T-helper 22 cell (primary cell): ENCODE measurements at places on chromosomes 7 and 10.

DNA sequence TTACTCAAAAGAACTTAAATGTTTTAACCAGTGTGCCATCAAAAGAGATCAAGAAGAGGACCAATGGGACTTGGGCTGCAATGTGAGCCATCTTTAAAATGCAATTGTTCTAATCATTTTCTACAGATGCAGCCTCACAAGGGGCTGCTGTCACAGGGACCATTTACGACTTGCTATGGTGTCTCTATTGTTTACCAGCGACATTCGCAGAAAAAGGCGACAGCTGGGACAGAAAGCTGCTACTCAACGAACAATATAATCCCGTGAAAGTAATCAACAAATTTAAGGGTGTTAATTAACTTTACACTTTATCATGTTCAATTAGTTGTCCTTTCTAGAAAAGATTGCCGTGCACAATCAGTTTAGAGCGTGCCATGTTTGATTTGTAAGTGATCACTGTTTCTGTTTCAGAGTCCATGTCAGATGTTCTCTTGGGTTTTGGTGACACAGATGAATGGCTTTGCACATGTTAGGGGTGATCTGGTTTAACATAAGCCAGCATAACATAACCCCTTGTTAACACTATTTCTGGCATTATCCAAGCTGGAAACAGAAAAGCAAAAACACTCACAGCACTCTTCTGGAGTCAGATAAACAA is 110.8 kb downstream of the HIBADH start:
- DNase-seq, result no peak

- DNase-seq, result peak; percentile 7
Observed at GRCh38 chr10:14185316-14186045, 145.2 kb downstream of the FRMD4A start.

- DNase-seq, result no peak
Observed at GRCh38 chr7:78124216-78124615, 325.6 kb downstream of the PHTF2 start.

GRCh38 chr10:24384954-24385353 is 176.0 kb downstream of the KIAA1217 start:
- DNase-seq, result no peak

GRCh38 chr7:142954680-142955268 is 7.4 kb downstream of the KEL start:
- DNase-seq, result no peak

GRCh38 chr10:99765672-99766301 is 16.7 kb upstream of the ABCC2 start:
- no peak for DNase-seq

DNA sequence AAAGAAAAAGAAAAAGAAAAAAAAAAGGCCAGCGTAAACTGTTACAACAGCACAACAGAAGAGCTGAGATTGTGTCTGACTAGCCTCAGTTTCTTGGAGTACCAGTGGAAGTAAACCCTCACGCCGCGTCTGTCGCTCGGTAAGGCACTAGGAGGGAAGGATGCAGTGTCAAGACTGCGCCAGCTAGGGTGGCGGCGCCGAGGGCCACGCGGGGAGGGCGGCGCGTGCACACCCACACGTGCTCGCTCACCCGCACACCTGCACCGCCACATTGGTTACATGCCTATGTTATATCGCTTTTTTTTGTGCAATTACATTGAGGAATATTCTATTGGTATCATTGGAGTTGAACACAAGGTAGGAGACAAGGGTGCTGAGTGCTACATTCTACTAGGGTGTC is 48.2 kb downstream of the CLEC2L start:
- DNase-seq, result no peak

GRCh38 chr10:18505456-18506118 is 145.8 kb downstream of the NSUN6 start:
- DNase-seq, result no peak

DNA sequence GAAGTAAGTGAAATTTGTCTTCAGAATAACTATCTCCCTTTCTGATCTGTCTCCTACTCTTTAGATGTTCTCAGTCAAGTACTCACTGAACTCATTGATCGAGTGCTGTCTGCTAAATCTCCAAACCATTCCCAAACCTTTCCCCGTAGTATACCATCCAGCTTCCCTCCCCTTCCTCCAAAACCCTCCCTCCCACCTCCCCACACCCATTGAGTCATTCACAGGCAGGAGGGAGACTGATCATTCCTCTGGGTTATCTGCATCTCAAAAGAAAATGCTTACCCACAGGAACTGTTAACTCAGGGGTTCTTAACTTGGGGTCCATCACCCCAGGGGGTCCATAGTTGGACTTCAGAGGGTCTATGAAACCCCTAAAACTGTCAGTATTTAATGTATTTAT is 37.4 kb downstream of the GOT1 start:
- no peak for DNase-seq

DNA sequence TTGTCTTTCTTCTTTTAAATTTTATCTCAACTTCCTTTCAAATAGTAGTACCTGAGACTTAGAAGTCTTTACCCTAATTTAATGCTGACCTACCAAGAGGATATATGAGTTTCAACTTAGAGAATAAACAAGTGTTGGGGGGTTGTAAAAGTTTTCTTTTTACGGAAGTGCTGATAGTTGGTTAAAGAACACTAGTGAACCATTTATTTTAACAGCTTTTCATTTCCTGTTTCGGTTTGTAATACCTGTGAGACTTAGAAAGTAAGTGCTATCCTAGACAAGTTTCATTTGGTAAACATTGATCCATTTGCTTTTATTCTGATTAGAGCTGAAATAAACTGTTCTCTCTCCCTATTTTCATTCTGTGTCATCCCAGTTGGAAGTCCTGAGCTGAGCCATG is 683.1 kb upstream of the SORCS1 start:
- no peak for DNase-seq

DNA sequence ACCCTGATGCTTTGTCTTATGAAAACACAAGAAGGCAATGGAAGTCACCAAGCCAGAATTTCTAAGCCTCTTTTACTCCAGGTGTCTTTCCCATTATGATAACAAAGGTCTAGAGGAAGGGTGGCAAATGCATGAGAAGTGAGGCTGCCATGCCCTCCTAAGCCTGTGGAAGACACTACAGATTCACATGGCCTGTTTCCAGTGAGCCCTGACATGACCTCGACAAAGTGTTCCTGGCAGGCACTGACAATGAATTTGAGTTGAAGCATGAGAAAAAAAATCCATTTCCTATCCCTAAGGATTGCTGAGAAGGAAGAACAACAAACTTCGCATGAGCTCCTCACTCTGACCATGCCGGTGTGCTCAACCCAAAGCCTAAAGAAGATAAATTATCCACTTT is 268.0 kb downstream of the HTR7 start:
- DNase-seq, result no peak

DNA sequence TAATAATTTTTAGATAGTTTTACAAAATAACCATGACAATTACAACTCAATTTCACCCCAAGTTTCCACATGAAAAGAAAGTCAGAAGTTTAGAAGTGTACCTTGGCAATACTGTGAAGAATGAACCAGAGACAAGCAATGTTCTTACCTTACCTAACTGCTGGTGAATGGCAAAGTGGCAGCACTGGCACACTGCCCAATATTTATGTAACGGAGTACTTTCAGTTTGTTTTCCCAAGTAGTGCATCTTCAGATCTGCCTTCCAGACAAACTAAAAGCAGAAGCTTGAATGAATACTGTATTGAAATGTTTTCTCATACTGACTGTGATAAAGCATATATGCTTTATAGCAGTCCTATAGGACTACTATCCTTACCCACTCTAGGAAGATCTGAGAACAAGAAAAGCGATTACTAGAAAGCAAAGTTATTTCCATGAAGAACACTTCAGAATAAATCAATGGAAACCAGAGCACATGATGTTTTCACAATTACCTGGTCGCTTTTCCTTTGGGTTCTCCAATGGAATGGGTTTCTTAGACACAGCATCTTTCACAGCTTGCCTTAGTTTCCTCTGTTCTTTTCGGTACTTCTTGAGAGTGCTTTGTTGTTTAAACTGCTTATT is 1.5 kb downstream of the NOC3L start:
- no peak for DNase-seq

DNA sequence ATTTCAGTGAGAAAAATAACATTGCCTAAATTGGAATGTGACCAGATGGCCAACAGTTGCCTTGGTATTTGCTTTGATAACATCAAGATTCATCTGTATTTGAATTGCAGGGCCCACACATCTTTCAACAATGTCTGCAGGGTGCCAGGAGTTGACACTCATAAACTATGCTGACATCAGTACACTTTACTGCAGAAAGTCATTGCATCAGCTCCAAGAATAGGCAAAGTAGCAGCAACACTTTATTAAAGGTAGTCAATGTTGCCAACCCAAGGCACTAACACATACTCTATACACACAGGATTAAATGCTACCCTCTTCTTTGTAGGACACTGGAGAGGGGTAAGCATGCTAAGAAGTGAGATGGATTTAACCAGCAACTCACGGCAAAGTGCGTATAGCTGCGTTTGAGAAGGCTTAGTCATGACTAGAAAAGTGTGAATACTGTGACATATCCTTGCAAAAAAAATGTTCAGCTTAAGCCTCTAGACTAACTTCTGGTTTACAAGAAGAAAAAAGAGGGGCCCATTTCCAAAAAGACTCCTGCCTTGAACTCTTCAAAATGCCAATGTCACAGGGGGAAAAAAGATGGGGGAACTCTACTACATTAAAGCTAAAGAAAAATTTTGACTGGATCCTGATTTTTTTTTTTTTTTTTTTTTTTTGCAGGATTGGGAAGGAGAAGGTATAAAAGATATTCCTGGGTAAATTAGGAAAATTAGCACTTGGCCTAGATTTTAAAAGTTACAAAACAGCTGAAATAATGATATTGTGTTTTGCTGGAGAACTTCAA is 2.2 kb downstream of the BBIP1 start:
- no peak for DNase-seq

DNA sequence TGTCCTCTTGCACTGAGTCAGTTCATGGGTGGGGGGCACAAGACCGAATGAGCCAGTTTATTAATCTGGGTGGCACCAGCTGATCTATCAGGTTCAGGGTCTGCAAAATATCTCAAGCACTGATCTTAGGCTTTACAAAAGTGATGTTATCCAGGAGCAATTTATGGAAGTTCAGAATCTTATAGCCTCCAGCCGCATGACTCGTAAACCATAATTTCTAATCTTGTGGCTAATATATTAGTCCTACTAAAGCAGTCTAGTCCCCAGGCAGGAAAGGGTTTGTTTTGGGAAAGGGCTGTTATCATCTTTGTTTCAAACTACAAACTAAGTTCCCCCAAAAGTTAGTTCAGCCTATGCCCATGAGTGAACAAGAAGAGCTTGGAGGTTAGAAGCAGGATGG is 33.9 kb downstream of the AKR1C8 start:
- DNase-seq, result no peak

GRCh38 chr10:20882091-20882490 is 15.0 kb downstream of the NEBL start:
- no peak for DNase-seq

DNA sequence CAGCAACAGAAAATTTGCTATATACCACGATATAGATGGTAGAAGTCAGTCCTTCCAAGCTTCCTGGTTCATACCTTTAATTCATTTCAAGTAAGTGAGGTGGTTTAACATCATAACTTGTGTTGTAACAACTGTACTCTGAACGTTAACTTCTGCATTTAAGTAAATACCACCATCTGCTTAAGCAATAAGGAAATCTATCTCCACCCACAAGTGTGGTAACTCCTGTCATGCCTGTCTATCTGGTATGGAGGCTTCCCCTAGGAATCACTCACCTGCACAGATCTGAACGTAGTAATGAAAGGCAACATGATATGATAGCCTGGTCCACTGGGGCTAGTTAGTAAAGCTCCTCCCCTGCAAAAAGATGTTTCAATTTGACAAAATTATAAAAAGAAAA is 2.3 kb downstream of the ERLIN1 start:
- no peak for DNase-seq

GRCh38 chr10:86690657-86691084 is 22.4 kb downstream of the LDB3 start:
- no peak for DNase-seq

DNA sequence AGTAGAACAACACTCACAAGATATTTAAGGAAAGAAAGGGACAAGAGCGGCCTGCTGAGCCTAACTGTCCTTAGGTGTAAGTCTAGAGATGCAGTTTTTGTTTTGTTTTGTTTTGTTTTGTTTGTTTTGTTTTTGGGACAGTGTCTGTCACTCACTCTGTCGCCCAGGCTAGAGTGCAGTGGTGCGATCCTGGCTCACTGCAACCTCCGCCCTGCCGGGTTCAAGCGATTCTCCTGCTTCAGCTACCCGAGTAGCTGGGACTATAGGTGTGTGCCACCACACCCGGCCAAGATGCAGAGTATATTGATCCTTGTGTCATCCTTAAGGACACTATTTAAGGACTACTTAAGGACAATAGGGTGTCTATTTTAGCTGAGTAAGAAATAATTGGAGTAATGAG is 84.1 kb upstream of the PARD3 start:
- no peak for DNase-seq

- DNase-seq, result no peak
Observed at GRCh38 chr7:123041101-123041500, 45.6 kb upstream of the TAS2R16 start.

- no peak for DNase-seq
Observed at GRCh38 chr7:90894122-90894521, 298.0 kb downstream of the CDK14 start.

GRCh38 chr10:12531305-12532220 is 182.2 kb downstream of the CAMK1D start:
- DNase-seq, result no peak

DNA sequence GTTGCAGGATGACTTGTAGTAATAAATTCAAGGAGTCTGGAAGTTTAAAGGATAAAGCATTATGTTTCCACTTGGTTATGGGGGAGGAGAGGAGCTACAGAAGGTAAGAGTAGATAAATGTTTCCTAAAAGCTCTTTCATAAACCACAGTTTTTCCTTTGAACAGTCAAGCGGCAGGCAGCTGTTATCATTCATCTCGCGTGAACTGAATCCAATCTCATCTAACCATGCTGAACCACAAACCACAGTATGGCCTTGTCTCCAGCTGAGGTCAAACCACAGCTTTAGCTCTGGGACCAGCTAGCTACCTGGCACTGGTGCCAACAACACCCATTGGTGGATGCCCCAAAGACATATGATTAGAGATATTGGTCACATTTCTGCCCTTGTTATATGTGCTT is 63.3 kb downstream of the NOC3L start:
- DNase-seq, result no peak

GRCh38 chr10:78420946-78421735 is 387.5 kb downstream of the RPS24 start:
- no peak for DNase-seq

- DNase-seq, result no peak
Observed at GRCh38 chr7:100588438-100588837, 2.3 kb downstream of the FBXO24 start.

- DNase-seq, result no peak
Observed at GRCh38 chr10:13751191-13751764, 164.5 kb downstream of the PRPF18 start.
